NCI-H1930 (cell line): ENCODE measurements at places on chromosomes 7 and 10.

- no peak for DNase-seq
Measured at GRCh38 chr10:8453587-8453986, 399.1 kb downstream of the GATA3 start.

DNA sequence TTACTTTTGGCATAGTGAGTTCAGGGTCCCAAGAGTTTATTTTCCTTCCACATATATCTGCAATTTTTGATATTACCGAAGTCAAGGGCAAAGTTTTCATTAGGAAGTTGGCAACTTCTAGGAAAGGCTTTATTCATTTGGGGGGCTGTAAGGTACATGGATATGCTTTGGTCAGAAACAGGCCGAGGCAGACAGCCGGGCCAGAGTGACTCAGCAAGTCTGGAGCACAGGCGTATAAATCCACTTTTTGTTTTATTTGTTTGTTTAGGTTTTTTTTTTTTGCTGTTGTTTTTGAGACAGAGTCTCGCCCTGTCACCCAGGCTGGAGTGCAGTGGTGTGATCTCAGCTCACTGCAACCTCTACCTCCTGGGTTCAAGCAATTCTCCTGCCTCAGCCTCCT is 3.7 kb downstream of the ZNF680 start:
- no peak for DNase-seq

GRCh38 chr10:117241541-117242462 is 888 bp downstream of the SLC18A2 start:
- no peak for DNase-seq

DNA sequence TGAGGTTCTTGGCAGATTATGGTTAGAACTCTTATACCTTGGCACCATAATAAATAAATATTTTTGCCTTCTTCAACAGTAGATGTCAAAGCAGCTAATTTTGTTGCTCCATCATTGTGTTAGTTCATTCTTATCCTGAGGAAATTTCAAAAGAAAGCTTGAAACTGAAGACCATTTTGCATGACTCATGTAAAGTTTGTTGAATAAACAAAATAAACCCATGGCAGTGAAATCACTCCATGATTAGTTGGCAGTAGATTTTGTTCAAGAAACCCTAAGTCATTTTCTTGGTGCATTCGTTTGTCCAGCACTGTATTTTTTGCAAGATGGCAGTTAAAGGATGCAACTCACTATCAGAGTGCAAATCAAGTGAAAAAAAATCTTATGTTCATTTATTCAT is 91.6 kb downstream of the HECW1 start:
- DNase-seq: no peak

DNA sequence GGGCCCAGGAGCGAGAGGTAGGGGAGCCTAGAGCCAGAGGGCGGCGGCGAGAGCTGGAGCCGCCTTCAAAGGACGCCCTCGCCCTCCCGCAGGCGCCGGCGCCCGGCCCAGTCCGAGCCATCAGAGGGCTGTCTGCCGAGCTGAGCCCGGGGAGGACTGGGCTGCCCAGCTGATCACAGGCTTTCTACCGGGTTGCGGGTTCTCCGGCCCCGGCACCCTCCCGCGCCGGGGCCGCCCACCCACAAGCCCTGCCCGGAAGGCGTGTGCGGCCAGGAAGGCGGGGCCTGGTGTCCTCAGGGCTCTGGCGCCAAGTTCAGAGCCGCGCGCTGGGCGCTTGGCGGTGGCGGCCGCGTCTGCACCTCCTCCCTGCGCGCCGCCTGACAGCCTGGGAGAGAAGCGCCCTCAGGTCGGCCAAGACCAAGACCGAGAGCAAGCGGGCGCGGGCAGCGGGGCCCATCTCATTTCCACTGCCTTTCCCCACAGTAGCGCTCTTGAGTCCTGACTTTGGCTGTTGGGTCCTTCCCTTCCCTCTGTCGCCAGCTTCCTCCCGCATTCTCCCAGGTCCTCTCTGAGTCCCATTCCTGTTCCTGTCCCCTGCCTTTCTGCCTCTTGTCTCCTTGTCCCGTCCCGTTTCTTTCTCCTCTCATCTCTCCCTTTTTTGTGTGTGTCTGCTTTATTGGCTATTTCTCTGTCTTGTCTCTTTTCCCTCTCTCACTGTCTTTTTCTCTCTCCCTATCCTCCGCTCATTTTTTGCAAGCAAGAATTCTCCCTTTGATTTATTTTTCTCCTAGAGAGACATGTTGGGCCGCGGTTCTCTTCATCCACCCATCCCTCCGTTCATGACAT is 60.6 kb upstream of the MSMB start:
- DNase-seq: no peak

DNA sequence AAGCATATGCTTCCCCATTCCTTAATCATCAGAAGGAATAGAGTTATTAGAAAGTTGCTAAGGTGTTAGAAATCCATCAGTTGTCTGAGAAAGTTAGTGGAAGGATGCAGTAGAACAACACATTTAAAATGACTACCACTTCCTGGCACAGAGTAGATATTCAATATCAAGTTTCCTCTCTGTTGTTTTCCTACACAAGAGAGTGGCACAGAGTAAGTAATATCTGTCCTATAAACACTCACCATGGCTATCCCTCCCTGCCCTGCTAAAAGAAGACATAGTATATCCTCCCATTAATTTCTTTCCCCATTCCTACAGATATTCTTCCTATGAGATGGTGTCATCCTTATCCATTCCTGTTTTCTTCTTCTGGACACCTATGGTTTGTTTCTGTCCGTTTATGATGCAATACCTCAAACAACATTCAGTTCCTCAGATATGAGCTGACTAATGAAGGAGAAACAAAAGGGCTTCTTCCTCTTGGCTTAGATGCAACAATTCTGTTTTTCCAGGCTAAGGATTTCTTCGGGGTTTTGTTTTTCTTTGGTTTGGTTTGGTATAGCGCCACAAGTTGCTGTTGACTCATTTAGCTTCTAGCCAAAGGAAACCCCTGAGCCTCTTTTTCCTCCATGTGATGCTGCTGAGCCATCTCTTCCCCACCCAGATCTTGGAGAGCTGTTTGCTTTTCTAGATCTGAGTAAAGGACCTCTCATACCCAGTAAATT is 32.9 kb upstream of the BPGM start:
- DNase-seq: no peak

GRCh38 chr7:26930201-26930600 is 65.8 kb upstream of the SKAP2 start:
- no peak for DNase-seq

DNA sequence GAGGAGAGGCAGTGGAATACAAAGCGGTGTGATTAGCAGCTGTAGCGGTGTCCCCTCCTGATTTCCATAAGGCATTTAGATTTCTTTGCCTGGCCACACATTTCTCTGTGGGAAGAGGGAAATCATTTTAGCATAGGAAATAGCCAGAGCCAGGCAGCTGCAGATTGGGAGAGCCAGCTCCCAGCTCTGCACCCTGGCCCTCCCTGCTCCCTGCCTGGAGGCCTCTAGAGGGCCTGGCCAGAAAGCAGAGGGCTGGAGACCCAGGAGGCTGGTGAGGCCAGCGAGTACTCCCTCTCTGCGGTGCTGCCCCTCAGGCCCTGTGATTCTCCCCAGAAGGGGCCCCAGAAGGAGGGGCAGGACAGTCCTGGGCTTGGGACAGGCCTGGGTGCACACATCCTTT is 85.7 kb downstream of the C10orf105 start:
- no peak for DNase-seq

GRCh38 chr7:88355011-88355410 is 48.3 kb upstream of the STEAP4 start:
- DNase-seq: no peak

DNA sequence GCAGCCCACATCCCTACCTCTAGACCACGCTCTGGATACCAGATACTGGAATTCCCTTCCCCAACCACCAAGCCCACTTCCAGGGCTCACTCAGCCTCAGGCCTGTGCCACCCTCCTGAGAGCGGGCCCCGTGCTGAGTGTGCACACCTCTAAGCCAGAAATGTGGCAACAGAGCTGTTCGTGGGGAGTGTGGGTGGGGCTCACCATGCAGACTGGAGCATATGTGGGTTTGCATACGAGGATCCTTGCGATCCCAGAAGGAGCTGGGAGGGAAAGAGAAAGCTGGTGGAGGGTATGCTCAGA is 13.0 kb upstream of the LIMK1 start:
- DNase-seq: no peak

DNA sequence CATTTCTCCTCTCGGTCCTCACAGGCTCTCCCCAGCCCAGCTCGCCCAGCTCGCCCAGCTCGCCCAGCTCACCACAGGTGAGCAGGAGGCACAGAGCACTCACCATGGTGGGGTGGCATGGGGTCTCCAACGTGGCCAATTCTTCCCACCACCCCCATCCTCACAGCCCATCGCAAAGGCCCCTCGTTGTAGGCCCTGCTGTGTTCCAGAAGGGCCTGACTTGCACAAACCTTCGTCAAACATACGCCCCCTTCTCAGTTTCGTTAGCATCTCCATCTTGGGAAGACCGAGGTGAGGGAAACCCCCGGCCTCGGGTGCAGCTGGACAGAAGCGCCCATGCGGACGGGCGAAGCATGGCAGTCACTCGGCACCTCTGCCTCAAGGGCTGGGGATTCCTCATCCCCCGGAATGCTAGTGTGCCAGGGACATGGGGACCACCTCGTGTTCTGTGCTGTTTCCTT is 304.6 kb downstream of the TNS3 start:
- no peak for DNase-seq

DNA sequence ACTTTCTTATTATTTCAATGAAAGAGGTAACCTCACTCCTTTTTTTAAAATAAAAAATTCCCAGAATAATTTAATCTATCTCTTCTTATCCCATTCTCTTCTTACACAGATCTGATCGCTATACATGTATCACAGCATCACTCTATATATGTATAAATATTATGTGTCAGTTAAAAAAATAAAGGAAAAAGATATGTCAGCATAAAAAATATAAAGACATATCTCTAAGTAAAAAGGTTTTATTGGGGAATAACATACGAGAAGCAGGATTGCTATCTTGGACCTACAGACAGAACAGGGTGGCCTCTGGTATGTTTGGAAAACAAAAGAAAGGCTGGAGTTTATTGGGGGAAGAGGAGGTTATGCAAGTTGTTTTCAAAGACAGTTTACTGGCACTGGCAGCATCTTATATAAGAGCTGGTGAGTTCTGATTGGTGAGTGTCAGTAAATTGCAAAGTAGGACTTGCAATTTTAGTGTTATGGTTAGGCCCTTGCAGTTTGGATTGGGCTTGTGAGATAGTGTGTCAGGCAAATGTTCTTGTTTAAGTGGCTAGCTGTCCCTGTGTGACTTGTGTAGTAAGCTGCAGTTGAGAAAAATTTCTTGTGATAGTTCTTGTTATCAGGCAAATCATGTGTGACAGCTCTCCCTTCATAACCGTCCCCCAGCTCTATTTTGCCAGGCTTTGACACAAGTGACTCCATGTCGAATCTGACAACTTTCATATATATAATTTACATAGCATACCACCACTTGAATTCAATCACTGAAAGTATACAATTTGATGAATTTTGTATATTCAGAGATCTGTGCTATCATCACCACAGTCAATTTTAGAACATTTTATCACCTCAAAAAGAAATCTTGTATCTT is 118.2 kb downstream of the HBP1 start:
- no peak for DNase-seq

- DNase-seq: no peak
Measured at GRCh38 chr10:46548498-46549090, 7.9 kb downstream of the GPRIN2 start.

DNA sequence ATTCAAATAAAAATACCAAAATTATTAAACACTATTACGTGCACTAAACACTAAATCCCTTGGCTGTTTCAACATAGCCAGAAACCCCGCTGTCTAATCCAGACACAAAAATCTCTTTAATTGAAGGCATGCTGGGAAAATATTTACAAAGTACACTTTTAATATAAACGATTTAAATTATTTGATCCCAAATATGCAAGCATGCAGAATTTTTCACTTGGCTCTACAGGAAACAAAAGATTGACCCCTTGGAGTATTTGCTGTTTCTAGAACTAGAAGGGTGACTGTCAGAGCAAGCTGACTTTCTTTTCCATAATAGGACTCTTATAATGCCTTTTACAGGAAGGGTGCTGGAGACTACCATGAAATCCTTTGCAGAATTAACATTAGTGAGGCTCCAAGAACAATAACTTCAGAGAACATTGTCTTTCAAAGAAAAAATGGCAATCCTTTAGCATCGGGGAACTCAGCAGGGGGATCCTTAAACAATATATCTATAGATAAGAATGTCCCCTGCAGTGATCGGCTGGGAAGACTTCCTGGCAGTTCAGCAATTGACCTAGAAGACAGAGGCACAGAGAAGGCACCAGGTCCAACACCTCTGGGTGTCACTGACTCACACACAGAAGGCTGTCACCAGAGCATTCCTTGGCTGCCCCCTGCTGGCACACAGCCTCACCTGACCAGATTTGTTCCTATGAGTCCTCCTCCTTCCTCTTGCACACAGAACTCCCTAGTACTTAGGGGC is 55.8 kb upstream of the MRLN start:
- peak; percentile 19 for DNase-seq

- DNase-seq: no peak
Measured at GRCh38 chr7:142927085-142927745, 6.3 kb downstream of the TRPV5 start.

DNA sequence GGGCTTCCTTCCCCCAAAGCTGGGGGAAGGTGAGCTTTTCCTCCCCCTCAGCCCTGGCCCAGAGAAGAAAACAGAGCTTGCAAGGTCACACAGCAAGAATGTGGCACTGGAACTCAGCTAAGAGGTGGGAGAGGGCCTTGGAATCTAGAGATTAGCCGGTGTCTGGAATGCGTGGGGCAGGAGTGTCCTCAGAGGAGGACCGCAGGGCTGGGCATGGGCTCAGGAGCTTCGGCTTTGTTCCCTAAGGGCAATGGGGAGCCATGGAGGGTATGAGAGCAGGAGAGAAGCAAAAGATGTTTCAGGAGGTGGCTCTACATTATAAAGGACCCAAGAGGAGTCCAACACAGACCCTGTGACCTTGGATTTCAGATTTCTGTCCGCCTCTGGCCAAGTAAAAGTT is 127.2 kb upstream of the TNRC18 start:
- DNase-seq: no peak

- no peak for DNase-seq
Measured at GRCh38 chr10:24425151-24425550, 216.2 kb downstream of the KIAA1217 start.

GRCh38 chr7:1978656-1979590 is 253.8 kb downstream of the MAD1L1 start:
- no peak for DNase-seq

DNA sequence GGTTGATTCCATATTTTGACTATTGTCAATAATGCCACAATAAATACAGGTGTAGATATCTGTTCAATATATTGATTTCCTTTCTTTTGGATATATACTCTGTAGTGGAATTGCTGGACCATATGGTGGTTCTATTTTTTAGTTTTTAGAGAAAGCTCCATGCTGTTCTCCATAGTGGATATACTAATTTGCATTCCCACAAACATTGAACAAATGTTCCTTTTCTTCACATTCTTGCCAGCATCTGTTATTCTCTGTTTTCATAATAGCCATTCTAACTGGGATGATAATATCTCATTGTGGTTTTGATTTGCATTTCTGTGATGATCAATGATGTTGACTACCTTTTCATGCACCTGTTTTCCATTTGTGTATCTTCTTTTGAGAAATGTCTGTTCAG is 973.7 kb downstream of the REEP3 start:
- no peak for DNase-seq

DNA sequence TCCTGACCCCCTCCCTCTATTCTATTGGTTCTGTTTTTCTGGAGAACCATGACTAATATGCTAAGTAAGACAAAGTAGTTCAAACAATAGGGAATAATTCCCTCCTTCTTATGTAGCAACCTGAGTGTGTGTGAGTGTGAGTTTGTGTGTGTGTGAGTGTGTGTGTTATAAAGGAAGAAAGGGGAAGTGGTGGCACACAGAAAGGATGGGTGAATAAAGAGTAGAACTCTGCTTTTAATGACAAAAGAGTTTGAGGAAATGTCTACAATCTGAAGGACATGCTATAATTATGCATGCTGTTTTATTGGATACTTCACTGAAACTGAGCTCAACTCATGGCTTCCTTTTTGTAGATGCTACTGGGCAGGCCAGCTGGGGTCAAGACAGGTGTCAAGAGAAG is 489.5 kb downstream of the REEP3 start:
- no peak for DNase-seq
